ENCODE measurements at places on chromosomes 7 and 10.

- no peak for DNase-seq
These were observed 368.6 kb downstream of the REEP3 start for GRCh38 chr10:63889803-63890202.

DNA sequence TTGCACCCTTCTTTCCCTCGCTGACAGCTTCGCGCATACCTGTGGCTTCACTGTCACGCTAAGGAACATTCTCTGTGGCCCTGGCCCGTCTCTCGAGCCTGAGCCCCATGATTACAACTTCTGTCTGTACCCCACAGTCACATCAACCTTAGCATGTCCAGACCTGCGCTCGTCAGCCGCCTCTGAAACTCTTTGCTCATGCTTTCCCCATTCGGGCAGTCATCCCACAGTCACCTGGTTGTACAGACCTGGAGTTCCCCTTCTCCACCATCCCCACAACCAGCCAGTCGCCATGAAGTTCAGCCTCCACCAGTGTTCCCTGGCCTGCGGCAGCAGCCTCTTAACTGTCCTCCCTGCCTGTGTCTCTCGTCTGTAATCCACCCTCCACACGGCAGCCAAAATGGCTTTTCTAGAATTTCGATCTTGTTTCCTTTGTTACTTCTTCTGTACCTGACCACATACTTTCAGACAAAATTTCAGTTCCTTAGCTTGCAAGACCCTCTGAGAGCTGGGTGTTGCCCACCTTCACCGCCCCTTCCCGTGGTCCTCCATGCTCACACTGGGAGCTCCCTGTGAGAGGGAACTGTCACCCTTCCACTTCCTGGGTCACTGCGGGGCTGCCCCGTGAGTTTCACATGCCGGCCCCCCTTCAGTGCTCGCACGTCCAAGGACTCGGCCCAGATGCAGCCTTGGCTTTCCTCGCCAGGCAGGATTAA lies 229.2 kb downstream of the CELF2 start:
- no peak for DNase-seq

DNA sequence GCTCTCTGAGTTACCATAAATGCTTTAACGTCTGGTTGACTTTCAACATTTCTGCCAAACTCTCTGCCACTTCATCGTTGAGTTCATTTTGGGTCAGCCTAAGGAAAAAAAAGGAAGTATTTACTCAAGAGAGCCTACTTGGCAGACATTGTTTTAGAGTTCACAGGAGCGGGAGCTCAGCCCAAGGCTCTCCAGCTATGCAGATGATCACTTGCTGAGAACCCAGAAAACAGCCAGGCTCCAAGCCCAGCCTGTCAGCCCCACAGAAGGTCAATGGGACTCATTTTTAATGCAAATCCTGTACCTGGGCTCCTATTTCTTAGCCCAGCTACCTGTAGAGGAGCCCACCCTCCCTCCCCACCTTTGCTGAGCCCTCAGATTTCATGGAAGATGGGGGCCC lies 45.5 kb downstream of the NOD1 start:
- no peak for DNase-seq

- DNase-seq, result no peak
These were observed 226.9 kb downstream of the WDR11 start for GRCh38 chr10:121078036-121078435.

GRCh38 chr10:113905756-113906155 lies 51.3 kb downstream of the NHLRC2 start:
- DNase-seq, result no peak

GRCh38 chr7:104327938-104328295 lies 486 bp upstream of the LHFPL3 start:
- no peak for DNase-seq

DNA sequence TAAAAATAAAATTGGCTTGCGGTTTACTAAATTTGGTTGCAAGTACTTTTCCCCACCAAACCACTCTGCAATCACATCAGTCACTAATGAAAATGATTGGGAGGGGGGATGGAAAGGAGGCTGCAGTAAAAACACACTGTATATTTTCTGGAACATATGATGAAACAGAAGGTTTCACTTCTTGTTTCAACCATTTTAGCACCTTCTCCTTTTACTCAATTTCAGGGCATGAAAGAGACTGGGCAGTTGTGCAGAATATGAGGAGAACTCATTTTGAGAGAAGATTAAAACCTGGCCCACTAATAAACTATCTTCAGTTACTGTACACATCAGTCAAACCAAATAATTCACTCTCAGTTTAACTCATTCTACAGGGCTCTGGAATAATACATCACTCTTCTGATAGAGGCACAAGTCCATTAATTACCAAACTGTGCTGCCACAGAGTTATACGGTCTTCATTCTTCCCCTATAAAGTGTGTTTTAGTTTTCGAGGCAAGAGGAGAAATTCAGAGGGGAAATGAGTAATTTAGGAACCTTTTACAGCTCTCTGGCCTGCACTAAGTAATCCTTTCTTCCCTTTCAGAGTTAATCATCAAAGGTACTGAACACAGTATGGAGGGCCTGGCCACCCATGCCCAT lies 25.5 kb downstream of the JAZF1 start:
- no peak for DNase-seq

DNA sequence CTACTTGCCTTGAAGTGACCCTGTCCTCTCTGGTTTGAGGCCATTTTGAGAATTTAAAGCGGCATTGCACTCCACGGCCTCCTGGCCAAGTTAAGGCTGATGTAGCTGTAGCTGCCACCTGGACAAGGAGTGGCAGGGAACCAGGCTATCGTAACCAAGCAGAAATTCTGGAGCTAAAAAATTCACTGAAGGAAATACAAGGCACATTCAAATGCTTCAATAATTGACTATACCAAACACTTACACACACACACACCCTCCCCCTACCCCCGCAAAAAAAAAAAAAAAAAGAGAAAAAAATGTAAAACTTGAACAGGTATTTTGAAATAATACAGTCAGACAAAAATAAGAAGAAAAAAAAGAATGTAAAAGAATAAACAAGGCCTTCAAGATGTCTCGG lies 409.0 kb upstream of the SEMA3A start:
- no peak for DNase-seq

All from activated naive CD4-positive, alpha-beta T cell (primary cell).